ENCODE measurements at places on chromosomes 5 and 9. TPM values are rescaled to one million over a fixed set of nuclear protein-coding genes. Genes with fewer than 3 reads are reported as not detected.

FNIP1 gene
- total RNA-seq = 16.4 TPM

SURF1 gene
- total RNA-seq = 52.1 TPM

AIF1L gene
- total RNA-seq = not detected

SLC36A1 gene
- total RNA-seq = 4.6 TPM

RCL1 gene
- total RNA-seq = 8.5 TPM

C9orf50 gene
- total RNA-seq = not detected

NMUR2 gene
- total RNA-seq = not detected

HTR1A gene
- not detected for total RNA-seq

TRIM41 gene
- total RNA-seq = 14.7 TPM

CAMK2A gene
- total RNA-seq = 0.29 TPM

SLIT3 gene
- not detected for total RNA-seq

Measured in myometrial cell (primary cell).